Activated CD4-positive, CD25-positive, alpha-beta regulatory T cell treated with anti-CD3 and anti-CD28 coated beads, Interleukin-2, amount 50 U/mL, for 16 hours (primary cell): ENCODE measurements at places on chromosomes 4 and X.

DNA sequence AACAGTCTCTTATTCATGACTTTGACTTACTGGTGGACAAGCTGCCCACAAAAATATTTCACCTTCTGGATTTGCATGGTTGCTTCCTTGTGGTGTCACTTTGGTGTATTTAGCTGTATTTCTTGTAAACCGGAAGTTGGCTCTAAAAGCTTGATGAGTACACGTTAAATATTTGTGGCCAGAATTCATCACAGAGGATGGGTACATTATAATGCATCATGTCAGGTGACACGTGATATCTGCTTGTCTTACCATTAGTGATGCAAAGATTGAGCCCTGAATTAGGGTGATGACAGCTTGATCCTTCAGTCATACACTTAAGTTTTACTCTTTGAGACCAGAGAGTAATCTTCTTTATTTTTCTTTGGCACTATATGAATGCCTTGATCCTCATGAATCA, 188.3 kb upstream of the RPS6KA3 start:
- DNase-seq, result no peak

- no peak for DNase-seq
Measured at GRCh38 chr4:64432674-64433073, 23.4 kb upstream of the TECRL start.

GRCh38 chrX:69065451-69065850, 99.8 kb downstream of the PJA1 start:
- no peak for DNase-seq

DNA sequence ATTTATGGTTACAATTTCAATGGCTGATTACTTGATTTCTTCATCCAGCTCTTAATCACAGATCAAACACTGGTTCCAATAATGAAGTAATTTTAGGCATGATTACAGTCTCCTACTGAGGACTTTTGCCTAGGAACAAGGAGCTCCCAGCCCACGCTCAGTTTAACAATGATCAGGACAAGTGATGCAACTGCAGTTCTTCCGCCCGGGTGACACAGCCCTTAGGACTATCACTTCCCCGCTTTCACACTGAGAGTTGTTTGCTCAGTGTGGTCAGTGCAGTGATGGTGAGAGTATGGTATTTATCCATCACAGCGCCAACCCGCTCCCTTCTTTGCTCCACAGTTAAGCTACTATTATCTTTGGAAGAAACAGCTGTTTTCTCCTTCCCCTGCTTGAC, 203.2 kb upstream of the MBNL3 start:
- no peak for DNase-seq

DNA sequence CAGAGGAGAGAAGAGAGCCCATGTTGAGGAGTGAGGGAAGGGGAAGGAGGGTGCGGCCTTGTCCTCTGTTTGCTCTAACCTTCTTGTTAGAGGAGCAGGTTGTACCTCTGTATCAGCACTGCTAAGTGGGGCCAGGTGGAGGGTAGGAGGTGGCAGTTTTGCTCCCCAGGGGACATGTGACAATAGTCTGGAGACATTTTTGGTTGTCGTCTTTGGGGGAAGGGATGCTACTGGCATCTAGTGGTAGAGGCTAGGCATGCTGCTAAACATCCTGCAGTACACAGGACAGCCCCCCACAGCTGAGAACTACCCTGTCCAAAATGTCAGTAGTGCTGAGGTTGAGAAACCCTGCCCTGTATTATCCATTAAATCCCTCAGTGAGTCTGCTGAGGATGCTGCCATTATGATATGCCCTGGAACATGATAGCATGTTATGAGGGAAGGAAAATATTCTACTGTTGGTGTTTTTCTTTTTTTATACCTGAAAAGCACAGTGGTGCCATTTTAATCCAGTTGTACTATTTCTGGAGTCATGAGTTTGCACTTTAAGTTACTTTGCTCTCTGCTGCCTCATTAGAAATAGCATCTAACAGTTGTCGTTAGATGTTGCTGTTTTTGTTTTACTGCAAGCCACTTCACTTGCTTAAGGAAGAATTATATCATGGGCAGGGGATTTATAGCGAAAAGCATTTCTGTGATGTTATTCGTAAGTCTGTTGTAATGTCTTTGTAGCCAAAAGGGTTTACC, 90.6 kb downstream of the LRP2BP start:
- no peak for DNase-seq

- DNase-seq, result no peak
Measured at GRCh38 chr4:57672846-57673433, 562.8 kb upstream of the IGFBP7 start.

DNA sequence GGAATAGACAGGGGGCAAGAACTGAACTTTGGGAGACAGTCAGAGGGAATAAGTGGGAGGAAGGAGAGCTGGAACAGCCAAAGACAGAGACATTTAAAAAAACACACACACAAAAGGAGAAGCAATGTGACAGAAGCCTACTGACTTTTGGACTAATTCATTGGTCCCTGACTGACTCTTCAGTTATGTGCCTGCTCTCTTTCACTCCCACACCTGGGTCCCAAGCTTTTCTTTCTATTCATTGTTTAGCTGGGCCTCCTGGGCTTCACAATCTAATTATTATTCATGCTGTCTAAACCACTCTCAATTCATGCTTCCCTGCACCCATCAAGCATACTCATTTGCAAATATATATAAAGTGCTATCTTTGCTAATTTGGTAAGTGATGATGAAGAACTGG, 139.2 kb upstream of the IRS4 start:
- no peak for DNase-seq

DNA sequence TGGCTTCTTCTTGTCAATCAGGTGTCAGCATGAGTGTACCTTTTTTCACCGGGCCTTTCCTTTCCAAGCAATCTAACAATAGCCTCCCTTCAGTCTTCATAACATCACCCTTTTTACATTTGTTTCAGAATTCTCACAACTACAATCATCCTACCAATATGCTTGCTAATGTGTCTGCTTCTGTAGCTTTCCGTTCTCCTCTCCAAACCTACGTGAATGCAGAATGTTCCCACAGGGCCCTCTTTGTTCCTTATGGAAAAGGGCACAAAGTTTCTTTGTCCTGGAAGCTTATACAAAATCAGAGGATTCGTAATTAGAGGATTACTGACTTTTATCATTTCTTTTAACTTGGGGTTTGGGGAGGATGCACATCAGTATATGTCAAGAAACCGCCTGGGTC, 461.8 kb downstream of the CENPC start:
- DNase-seq, result no peak
